ENCODE measurements at places on chromosomes 2 and 18.

DNA sequence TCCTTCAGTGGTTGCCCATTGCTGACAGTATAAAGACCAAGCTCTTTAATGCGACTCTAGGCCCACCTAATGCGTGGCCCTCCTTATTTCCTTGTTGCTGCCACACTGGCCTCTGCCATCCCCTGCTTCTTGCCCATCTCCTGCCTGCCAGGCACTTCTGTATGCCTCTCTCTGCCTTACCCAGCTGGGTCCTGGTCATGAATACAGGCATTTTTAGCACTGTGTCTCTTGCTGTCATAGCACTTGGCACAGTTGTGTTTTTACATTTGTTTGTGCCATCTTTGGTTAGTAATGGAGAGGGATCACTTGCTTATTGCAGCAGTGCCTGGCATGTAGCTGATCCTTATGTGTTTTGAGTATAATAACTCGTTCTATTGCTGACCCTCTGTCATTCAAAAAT lies 38.7 kb downstream of the MAP4K4 start:
- no peak for DNase-seq

- DNase-seq, result no peak
Observed at GRCh38 chr2:196452758-196453157, 186.8 kb upstream of the CCDC150 start.

GRCh38 chr18:61201511-61201910 lies 131.7 kb upstream of the CDH20 start:
- no peak for DNase-seq

GRCh38 chr18:715626-716025 lies 3.2 kb upstream of the ENOSF1 start:
- no peak for DNase-seq

GRCh38 chr2:23645230-23645808 lies 260.3 kb downstream of the KLHL29 start:
- no peak for DNase-seq

DNA sequence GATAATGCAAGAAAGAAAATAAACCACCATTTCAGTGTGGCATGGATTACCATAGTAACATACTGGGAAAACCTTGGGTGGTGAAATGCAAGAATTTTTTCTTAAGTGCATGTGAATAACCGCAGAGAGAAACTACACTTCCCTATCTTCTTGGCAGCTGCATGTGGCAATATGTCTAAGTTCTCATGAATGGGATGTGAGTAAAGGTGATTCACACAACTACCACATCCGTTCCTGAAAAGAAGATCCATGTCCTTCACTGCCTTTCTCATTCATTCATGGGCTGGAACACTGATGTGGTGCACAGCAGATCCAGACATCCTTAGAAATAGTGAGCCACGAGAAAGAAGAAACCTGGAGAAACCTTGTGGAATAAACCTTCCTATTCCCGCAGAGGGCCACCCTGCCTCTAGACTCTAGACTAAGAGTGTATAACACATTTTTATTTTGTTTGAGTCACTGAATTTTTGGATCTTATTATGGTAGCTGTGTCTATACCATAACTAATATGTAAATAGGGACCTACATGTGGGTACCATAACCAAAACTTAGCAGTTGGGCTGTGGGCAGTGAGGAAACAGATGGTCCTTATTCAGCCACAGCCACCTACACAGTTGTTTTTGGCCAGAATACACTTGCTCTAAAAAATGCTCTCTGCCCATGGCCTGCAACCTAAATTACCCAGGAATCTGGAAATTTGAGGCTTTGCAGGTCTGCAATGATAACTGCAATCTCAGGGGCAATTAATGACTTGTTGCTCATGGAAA lies 573.3 kb downstream of the LRP1B start:
- DNase-seq, result peak; percentile 84

DNA sequence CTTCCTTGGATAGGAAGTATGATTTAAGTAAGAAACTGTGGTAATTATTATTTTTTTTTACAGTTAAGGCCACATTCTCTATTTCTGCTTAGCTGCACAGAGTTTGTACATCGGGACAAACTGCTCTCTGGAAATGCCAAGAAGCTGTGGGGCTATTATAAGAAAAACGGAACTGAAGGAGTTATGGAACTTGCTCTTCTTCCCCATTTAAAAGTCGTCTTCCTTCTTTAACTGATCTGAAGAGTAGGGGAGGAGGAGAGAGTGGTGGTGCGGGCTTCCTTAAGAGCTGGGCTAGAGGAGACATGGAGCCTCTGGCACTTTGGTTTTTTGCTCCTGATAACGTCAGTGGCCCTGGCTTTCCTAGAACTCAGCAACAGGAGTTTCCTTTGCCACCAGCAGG lies 54.4 kb downstream of the RAB31 start:
- peak; percentile 82 for DNase-seq

DNA sequence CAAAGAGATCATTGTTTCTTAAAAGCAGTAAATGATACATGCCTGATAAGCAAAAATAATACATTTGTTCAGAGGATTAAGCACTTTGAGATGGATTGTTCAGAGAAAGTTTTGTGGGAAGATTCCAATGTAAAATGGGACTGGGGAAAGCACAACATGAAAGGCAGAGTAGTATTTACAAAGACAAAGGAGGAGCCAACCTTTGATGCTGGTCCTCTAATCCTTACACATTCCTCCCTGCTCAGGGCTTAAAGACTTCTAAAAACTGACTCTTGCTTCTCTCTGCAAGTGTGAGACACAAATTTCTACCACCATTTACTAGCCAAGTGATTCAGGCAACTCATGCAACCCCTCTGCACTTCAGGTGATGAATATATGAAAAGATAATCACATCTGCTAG lies 47.2 kb upstream of the REG3G start:
- DNase-seq, result no peak

GRCh38 chr2:103174711-103175110 lies 412.9 kb downstream of the TMEM182 start:
- DNase-seq, result no peak

DNA sequence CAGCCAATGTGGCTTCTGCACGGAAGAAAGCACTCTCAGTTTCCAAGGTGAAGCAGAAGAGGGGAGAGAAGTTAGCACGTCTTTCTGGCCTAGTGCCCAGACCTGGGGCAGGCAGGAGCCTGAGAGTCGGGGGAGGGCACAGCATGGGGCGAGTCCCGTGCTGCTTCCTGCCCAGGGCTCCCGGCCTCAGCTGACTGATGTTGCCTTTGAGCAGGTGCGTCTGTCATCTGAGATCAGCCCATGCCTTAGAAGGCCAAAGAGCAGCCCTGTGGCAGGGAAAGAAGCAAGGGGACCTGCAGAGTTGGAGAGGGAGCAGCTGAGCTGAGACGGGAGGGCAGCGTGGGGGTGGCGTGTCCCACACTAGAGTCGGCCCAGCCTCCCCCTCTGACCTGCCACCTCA lies 3.3 kb downstream of the KCNIP3 start:
- no peak for DNase-seq

- peak; percentile 70 for DNase-seq
Observed at GRCh38 chr2:177282787-177283572, 18.5 kb upstream of the NFE2L2 start.

GRCh38 chr2:22076454-22076853 lies 952.7 kb downstream of the TDRD15 start:
- no peak for DNase-seq

DNA sequence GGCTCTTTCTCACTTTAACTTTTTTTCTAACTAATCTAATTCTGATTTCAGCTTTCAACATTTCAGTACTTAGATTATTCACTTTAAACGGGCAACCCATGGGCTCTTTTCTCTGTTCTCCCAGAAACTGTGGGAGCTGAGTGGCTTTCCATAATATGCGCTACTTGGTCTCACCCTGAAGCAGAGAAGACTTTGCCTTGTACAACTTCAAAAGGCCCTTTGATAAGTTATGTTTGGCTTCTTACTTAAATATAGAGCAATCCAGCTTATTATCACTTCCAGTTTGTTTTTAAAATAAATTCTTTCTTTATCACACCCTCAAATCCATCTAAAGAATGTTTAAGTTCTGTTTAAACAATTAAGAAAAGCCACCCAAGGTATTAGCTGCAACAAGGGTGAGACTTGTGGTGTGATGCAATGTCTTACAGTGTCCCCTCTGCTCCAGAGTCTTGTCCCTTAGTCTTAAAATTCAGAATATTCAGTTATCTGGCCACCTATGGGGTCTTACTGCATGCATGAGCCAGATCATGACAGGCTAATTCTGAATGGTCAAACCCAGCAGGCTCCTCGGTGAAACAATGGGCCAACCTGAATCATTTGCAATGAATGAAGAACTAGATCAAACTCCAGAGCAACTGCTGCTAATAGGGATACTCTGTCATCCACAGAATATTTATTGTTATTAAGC lies 38.8 kb downstream of the GCG start:
- no peak for DNase-seq

DNA sequence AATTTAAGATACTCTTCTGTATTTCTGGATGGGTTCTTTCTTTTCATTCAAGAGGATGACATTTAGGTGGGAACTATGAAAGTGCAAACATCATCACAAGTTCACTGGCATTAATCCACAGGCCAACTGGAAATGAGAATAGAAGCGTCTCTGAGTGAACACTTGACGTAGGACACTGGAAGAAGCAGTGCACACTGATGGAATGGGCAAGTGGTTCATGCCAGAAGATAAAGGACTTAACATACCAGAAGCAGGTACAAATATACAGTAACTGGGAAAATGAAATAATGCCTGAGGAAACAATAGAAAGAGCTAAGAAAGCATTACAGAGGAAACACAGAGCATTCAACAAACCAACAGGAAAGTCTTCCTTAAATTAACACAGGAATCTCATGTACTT lies 120.9 kb upstream of the CCDC195 start:
- DNase-seq, result no peak

GRCh38 chr2:109173311-109174171 lies 44.5 kb downstream of the SH3RF3 start:
- no peak for DNase-seq

DNA sequence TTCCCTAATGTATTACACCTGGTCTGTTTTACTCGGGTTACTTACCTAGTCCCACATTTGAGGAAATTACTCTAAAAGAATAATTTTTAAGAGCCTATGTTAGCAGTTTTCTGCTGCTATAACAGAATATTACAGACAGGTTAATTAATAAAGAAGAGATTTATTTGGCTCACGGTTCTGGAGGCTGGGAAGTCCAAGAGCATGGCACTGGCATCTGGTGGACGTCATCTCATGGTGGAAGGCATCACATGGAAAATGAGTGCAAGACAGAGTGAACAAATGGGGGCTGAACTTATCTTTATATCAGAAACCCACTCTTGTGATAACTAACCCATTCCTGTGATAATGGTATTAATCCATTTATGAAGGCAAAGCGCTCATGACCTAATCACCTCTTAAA lies 12.8 kb upstream of the GLS start:
- DNase-seq, result no peak

DNA sequence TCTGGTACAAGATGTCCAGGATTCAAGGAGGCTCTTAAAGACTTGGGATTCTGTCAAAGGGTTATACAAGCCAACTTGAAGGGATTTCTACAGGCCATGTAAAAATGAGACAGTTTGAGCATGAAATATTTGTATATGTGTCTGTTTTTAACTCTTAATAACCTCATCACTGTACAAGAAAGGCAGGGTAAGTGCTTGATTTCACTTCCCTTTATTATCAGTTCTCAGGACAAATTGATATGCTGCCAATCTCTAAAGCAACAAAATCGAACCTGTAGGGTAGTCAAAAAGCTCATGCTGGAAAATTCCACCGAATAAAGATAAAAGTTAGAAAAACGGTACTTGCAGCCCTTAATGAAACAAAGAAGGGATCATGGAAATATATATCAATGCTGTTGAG lies 14.1 kb downstream of the COPS8 start:
- DNase-seq, result no peak

GRCh38 chr2:231399046-231399852 lies 3.7 kb downstream of the B3GNT7 start:
- DNase-seq, result no peak

DNA sequence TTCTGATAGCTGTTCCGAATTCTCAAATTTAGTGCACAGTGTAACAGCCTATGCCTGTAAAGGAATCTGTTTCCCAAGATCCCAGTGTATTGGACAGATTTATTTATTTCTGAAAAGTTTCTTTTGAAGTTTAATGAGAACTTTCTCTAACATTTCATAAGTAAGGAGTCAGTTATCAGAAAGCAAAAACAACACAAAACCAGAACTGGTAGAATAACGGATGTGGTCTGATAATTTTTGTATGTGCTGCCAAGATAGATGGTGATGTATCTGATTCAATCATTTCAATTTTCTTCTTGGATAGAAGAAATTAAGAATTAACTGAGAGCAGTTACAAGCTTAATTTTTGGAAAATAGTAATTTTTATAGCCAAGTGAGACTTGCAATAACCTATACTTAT lies 374.3 kb downstream of the SOCS6 start:
- no peak for DNase-seq
